GM23248 (cell line): ENCODE measurements at places on chromosomes 6 and 20.

DNA sequence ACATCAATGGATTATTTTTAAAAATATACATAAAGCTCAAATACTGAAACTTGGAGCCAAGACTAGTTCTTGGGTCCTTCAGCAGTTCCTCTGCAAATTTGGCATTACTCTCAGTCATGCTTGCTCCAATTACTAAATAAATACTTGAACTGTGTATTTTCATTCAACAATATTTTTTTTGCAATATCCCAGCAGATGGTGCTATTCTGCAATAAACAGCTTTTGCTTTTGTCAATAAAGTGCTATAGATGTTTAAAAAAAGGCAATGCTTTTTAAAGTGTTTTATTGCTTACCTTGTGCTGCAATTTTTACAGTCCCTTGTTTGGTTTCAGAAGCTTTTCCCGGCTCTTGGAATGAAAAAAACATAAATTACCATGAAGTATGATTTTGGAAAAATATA is 243.4 kb downstream of the TRDN start:
- DNase-seq, result peak; percentile 35

DNA sequence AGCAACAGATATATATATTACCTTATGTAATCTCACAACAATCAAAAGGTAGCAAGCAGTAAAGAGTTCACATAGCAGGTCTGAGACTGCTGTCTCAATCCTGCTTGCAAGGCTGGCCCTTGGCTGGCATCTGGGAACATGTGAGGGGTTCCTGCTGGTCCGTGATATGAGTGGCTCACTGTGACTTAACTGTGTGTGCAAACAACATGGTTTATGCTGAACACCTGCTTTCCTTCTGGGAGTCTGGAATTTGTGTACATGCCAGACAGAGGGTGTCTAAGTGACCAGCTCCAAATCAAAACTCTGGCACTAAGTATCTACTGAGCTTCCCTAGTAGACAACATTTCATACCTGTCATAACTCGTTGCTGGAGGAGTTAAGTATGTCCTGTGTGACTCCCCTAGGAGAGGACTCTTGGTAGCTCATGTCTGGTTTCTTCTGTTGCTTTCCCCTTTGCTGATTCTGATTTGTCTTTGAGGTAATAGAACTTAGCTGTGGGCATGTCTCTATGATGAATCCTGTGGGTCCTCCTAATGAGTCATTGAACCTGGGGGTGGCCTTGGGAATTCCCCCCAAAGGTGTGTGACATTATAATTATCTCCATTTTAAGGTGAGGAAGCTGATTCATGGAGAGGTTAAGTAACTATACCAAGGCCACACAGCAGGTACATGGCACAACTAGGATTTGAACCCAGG is 131.6 kb upstream of the NEDD9 start:
- no peak for DNase-seq

GRCh38 chr6:119986934-119987549 is 637.5 kb upstream of the MAN1A1 start:
- DNase-seq, result no peak

DNA sequence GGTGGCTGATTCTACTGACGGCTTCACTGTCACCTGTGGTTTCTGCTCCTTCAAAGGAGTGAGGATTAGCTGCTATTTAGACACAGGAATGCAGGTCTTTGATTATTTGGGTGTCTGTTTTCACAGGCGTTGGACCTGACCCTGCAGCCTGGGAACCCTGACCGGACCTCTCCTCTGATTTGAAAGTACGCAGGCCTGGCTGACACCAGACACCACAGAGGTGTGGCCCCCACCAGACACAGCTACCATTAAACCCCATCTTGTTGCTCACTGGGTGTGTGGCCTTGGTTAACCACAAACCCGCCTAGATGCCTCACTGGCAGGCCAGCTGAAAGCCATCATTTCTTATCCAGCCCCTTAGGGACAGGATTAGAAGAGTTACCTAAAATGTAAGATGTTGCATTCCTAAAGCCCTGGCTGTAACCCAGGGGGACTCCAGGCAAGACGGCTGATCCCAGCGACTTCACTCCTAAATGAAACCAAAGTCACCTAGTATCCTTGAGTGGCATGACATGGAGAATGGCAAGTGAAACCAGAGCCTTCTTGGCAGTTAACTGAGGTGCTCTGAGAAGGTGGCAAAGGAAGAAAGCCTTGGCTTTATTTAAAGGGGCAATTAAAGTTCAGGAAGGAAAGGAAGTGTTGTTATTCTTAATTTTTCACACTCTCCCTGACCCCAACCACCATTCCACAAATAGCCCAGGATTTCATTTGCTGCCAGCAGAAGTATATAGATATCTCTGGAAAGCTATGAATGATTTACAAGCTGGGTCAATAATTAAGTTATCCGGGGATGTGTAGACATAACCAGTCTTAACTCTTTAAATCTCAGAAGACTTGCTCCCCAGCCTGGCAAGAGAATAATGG is 169.9 kb downstream of the QRSL1 start:
- DNase-seq, result peak; percentile 19

GRCh38 chr6:168919470-168920179 is 334.0 kb downstream of the THBS2 start:
- no peak for DNase-seq

- DNase-seq, result no peak
Measured at GRCh38 chr20:46178891-46179290, 60.8 kb downstream of the CD40 start.

DNA sequence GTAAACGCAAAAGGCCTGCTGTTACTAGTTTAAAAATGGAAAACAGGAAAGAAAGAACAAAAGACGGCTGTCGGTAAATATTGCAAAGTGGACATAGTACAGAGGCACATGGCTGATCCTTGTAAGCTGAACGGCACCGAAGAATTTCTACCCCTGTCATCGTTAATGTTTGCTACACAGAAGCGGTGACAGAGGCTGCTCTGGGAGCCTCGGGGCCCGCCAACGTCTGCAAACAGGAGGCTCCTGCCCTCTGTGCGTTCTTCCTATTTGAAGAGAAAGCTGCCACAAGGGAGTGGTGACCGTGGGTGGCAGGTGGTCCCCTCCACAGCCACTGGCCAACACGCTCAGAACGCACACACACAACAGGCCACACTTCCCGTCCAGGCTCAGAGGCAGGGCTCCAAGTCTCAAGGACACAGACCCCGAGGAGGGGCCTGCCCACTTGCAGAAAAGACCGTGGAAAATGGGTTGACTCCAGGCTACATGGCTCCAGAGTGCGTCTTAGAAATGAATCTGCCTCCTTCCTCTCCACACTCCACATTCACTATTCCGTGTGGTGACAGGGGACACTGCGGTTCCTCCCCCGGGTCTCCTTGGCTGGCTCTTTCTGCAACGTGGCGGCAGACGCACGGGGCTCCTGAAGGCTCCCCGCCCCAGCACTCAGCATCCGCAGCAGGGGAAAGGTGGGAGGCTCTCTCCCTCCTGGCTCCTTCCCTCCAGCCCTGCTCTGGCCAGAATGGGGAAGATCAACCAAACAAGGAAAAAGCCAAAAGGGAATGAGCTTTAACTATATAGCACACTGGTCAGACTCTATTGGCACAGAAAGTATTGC is 64.5 kb downstream of the GMPR start:
- DNase-seq, result no peak

GRCh38 chr6:18219591-18219990 is 44.7 kb downstream of the DEK start:
- no peak for DNase-seq

GRCh38 chr20:53828682-53829254 is 235.1 kb upstream of the ZNF217 start:
- DNase-seq, result peak; percentile 94

DNA sequence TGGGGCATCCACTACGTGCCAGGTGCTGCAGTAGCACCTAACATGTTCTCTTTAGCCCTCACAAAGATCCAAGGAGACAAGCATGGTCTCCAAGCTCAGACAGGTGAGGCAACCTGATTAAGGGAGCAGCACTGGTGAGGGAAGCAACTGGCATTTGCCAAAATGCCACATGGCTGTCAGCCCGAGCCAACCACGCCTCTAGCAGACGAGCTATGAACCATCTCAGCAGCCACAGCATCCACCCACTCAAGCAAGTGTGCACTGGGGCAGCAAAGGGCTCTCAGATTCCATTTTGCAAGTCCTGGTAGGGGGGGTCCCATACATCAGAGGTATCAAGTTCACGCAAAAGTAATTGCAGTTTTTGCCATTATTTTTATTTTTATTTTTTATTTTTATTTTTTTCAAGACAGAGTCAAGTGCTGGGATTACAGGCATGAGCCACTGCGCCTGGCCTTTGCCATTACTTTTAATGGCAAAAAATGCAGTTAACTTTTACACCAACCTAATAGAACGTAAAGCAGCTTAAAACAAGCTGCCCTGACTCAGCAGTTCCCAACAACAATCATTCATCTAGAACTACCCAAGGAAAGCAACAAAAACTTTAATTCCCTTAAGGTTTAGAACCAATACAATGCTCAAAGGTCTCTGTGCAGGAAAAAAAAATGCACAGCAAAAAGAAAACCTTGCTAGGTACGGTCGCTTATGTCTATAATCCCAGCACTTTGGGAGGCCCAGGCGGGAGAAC is 36.3 kb upstream of the SPDEF start:
- DNase-seq, result no peak

DNA sequence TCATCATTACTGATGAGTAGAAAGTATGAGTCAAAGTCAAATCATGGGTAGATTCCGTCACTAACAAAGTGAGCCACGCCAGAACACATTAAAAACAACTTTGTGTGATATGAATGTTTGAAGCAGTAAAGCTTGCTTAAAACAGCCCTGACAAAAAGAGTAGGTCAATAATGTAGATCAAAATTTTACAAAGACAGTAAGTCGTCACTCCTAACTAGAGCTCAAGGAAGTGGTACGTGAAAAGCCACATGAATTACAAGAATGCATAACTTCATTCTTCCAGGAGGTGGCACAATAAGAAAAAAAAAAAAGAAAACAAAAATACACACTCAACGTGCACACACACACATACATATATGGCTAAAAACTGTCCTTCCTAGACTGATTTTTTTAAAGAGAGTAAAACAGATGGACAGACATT is 69.9 kb downstream of the HACE1 start:
- peak; percentile 69 for DNase-seq

- no peak for DNase-seq
Measured at GRCh38 chr6:169188051-169188470, 65.6 kb downstream of the THBS2 start.

- DNase-seq, result peak; percentile 94
Measured at GRCh38 chr20:33731693-33732165, at the start of gene ZNF341. Gene ZNF341, plus strand, starts transcription at chr20:33731996. Its CDS starts 26 bp downstream, at chr20:33732022.

GRCh38 chr6:4178737-4179333 is 43.5 kb upstream of the ECI2 start:
- DNase-seq, result no peak

- no peak for DNase-seq
Measured at GRCh38 chr20:671252-672030, 4.2 kb downstream of the SCRT2 start.

DNA sequence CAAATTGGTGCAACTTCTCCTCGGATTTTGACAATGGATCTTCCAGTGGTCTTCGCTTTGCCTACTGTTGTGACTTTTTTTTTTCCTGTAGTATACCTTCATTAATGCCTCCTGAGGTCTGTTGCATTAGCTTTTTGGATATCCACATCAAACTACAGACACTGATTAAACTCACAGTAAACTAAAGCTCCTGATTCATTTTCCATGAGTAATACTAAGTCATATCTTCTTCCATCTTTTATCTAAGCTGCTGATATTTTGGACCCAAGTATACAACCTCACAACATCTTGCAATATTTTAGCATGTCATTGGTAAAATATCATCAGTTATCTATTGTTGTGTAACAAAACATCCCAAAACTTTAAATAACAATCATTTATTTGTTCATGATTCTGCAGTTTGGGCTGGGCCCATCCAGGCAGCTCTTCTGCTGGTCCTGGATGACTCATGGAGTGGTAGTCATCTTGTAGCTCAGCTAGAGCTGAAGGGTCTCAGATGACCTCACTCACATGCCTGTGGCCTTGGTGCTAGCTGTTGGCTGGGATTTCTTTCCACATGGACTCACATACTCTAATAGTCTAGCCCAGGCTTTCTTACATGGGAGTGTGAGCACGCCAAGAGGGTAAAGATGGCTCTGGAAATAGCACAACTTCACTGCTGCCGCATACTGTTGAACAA is 78.3 kb upstream of the SRSF6 start:
- DNase-seq, result peak; percentile 98
